ENCODE measurements at places on chromosomes 2 and 18.

DNA sequence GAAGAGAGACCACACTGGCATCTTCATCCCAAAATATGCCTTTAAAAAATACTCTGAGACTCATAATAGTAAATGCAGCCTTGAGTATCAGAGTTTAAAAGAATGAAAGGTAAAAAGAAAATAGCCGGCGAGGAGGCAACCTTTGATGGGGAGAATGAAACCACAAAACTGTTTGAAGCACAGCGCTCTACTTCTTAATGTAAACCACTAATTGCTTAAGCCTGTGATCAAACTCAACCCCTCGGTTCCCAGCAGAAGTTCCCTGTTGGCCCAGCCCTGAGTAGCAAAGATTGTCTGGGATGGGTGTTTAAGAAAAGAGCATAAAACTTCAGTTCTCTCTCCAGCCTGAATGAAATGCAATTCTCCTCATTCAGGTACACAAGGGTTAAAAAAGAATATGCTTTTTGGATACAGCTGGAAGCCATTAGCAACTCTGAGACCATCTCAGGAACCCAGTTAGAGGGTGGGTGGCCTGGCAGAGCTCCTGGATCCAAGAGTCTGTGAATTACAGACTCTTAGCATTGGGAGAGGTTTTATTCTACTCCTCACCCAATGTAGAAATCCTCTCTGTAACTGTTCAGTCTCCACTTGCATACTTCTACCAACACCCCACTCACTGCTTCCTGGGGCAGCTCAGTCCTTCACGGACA is 44.8 kb downstream of the VIT start:
- no peak for DNase-seq

DNA sequence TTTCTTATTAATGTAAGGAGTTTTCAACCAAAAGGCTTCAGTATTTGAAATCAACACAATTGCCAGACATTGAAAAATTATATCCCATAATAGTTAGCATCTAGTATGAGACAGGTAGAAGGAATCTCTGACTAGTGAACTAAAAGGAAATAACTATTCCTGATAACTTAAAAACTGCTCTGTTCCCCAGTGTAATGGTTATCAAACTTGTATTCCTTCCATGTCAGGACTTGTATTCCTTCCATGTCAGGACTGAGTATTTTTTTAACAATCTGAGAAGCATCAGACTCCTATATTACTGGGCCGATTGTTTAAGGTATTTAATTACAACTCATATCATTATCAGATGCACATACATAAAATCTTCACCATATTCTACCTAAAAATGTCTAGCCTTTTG is 238.5 kb downstream of the HNMT start:
- no peak for DNase-seq

DNA sequence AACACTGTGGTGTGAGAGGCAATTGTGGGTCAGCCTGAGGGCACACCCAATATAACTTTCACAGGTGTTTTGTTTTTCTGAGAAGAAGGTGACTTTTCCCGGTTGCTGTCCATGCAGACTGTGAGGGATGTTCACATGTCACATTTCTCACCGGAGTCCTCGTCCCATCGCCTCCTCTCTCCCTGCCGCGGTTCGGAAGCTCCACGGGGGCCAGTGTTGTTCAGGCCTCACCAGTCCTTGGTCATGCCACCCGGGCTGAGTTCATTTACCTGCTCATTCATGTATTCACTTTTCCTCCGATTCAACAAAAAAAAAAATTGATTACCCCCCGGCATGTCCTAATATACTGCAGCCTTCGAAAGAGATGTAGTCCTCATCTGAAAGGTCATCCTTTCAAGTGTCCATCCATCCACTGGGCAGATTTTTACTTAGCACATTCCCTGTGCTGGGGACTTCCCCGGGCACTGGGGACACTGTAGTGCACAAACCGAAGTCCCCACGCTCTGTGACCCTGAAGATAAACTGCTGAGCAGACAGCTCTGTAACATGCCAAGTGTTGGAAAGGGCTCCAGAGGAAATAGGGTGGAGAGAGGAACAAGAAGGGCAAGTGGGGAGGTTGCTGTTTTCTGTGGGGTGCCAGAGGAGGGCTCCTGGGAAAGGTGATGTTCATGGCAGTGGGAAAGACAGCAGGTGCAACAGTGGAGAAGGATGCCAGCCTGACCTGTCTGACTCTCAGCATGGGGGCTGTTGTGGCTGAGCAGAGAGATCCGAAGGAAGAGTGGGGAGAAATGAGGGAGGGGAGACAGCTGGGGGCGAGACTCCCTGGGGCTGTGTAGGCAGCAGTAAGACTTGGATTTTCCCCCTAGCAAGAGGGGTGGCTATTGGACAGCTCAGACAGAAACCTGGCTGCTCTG is 22.4 kb downstream of the LRRFIP1 start:
- no peak for DNase-seq

DNA sequence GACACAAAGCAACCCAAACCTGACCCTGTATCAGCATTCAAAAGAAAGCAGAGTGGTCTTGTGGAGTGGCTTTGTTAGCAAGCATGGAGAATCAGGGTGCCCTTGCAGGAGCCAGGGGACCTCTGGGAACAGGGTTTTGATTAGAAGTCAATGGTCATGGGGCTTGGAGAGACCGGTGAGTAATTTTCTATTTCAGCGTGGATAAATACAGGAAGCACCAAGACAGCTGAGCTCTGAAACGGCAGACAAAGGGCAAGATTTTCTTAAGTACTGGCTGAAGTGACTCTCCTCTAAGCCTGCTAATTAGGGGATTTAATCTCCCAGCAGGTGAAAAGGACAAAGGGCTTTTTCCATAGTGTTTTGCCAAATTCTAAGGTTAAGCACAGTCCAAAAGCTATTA is 78.0 kb upstream of the GAREM1 start:
- no peak for DNase-seq

DNA sequence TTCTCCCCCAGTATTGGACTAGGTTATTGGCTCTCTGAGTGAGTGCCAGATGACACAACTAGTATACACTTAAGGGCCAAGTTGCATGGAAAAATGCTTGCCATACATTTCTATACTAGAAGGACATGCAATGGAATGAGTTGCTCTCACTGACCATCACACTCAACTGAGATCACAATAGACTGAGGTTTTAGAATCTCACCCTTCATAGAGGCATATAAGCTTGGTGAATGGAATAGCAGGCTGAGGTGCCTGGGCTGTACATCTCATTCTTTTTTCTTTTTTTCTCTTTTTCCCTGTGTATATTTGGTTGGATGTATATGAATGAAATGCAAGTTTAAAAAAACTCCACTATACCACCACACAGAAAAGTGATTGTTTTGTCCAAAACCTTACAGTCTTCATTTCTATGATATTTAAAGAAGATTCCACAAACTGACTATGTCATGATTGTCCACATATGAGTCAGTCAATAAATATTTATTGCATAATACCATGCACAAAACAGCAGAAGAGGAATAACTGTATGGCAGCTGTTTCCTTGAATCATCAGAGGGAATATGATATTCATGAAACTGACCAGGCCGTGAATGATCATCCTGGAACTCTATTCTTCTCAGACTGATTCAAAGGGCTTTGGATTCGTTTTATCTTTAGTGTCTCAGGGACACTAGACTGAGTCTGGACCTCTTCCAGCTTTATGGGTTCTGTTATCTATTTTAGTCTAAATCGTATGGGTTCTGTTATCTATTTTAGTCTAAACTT is 122.6 kb upstream of the STK17B start:
- no peak for DNase-seq

DNA sequence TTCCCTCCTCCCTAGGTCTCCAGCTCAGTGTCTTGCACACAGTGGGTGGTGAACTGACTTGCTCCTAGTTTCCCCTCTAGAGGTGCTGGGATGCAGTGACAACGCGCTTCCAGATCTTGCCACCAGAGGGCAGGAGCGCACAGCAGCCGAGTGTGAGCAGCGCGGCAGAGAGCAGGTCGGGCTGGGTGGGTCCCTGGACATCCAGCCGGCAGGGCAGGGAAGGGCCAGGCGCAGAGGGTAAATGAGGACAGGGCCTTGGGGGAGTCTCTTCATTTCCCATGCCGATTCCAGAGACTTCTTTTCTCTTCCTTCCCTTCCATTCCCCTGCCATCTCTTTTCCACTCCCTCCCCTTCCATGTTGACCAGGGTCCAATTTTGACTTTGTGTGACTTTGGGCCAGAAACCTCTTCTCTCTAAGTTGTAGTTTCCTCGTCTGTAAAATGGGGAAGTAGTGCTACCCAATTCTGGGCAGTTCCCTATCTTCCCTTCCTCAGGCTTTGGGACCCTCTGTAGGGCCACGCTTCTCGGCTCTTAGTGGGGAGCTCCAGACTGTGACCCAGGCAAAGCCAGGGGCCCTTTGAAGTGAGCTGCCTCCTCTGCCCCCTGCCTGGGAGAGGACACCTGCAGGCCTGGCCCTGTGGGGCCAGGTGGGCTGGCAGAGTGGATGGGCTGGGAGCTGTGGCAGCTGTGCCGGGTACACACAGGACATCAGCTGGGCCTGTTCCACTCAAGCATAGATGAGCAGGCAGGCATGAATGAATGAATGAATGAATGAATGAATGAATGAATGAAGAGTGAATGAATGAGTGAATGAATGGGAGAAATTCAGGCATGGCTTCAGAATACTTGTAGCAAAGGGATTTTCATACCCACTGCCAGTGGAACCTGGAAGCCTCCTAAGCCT is 43.3 kb upstream of the TAF1B start:
- peak; percentile 63 for DNase-seq

- no peak for DNase-seq
Measured at GRCh38 chr2:159131267-159131913, 155.1 kb downstream of the WDSUB1 start.

GRCh38 chr18:77478646-77479442 is 229.2 kb downstream of the GALR1 start:
- no peak for DNase-seq

DNA sequence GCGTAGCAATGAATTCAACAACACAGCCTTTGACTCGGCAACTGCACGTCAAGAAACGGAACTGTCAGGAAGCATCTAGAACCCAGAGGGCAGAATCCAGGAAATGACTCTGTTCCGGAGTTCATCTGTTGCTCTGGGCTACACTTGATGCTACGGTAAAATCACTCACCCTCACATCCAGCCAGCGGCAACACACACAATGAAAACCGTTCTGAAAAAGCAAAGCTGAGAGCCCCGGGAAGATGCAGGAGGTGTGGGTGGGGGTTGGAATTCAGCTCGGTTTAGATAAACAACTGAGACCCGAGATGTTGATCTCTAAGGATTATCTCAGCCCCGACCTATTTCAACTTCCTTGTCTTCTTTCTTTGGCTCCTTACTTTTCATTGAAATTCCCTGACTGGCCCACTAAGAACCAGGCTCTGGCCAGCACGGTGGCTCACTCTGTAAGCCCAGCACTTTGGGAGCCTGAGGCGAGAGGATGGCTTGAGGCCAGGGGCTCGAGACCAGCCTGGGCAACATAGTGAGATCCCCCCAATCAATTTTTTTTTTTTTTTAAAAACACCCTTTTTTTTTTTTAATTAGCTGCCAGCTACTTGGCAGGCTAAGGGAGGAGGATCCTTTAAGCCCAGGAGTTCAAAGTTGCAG is 13.3 kb upstream of the RAB17 start:
- peak; percentile 23 for DNase-seq

- no peak for DNase-seq
Measured at GRCh38 chr2:105125920-105126319, 88.1 kb downstream of the MRPS9 start.

- DNase-seq, result no peak
Measured at GRCh38 chr2:54632733-54633692, 90.4 kb upstream of the EML6 start.

DNA sequence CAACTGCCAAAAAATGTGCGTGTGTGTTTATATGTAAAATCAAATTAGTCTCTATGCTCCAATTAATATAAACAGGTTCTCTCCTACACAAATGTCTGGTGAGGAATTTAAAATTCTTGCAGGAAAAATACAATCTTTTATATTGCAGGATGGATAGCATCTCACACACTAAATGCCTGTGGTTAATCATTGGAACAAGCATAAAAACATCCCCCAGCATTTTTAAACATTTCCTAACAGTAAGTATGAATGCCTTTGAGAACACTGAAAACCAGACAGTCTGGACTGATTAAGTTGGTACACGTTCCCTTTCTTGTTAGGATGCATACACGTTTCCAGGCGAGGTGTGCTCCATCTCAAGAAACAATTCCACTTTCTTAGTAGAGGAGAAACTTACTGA is 29.9 kb upstream of the PDE1A start:
- DNase-seq, result no peak

- DNase-seq, result no peak
Measured at GRCh38 chr2:118983133-118983532, 41.1 kb downstream of the MARCO start.

DNA sequence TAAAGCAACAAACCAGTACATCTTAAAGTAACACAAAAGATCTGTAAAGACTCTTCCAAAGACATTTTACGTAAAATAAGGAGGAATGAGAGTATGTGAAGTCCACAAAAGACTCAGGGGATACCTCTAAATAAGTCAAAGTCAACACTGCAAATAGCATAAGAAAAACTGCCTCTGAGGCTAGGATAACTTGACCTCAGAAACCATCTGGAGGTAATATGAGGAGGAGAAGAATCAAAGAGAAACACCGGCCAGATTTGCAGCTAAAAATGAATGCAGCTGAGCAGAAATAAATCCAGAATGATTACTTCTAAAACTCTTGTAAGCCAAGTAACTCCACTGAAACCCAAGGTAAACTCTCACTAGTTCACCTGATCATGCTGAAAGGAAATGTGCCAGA is 52.2 kb upstream of the ERMN start:
- DNase-seq, result no peak

- DNase-seq, result no peak
Measured at GRCh38 chr2:137333386-137334165, 568.2 kb downstream of the THSD7B start.

All from activated CD4-positive, CD25-positive, alpha-beta regulatory T cell (primary cell).